GM13977 (cell line): ENCODE measurements at places on chromosomes 5 and 9.

- DNase-seq: peak; percentile 50
Observed at GRCh38 chr5:119367502-119368237, 11.9 kb downstream of the TNFAIP8 start.

DNA sequence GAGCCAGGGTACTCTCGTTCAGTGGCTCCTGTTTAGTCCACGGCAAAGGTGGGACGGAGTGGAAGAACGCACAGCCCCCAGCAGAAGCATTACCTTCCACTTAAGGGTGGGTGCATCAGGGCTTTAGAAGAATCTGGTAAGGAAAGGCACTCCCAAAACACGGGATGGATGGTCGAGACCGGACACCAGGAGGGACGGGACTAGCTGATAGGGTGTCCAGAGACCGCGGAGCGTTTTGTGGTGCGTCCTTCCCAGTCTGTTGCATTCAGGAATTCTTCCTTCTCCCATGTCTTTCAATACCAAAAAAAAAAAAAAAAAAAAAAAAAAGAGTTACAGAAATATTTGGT lies 545 bp upstream of the CTSV start:
- no peak for DNase-seq

GRCh38 chr9:136620441-136621018 lies 42.2 kb upstream of the EGFL7 start:
- no peak for DNase-seq

- DNase-seq: peak; percentile 17
Observed at GRCh38 chr5:160159991-160160792, 40.9 kb upstream of the PWWP2A start.

- DNase-seq: no peak
Observed at GRCh38 chr5:156154757-156155156, 172.2 kb upstream of the SGCD start.

DNA sequence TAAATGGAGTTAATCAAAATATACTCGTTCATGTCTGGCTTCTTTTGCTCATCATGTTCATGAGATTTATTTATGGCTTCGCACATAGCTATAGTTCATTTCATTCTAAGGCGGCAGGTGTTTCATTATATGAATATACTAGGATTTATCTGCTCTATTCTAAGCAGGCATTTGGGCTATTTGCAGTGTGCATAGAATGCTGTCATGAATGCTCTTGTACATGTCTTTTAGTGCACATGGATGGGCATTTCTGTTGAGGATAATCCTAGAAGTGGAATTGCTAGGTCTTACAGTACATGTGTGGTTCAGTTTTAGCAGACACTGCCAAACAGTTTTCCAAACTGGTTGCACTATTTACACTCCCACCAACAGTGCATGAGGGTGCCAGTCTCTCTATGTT lies 285.3 kb upstream of the ADRA1B start:
- DNase-seq: no peak

GRCh38 chr5:168606562-168606961 lies 27.4 kb upstream of the PANK3 start:
- no peak for DNase-seq
